ENCODE measurements at places on chromosomes 13 and 19.

- no peak for DNase-seq
Observed at GRCh38 chr13:49932868-49933267, 3.3 kb downstream of the SPRYD7 start.

DNA sequence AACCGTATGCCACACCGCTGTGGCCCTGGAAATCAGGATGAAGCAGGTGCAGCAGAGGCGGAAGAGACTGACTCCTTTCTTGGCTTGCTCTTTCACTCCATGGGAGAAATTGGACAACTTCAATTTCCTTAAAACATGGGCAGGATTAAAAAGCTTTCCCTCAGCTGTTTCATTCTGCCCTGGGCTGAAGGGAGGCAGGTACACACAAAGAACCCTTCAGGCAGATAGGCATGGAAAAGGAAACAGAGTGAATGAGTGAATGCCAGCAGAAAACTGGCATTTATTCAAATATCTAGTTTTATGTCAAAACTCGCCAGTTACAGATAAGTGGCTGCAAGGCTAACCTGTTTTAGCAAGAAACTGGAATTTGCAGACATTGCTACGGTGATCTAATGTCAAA lies 71.0 kb upstream of the SLC15A1 start:
- DNase-seq, result peak; percentile 18

- no peak for DNase-seq
Observed at GRCh38 chr13:58235454-58235853, 603.9 kb downstream of the PCDH17 start.

DNA sequence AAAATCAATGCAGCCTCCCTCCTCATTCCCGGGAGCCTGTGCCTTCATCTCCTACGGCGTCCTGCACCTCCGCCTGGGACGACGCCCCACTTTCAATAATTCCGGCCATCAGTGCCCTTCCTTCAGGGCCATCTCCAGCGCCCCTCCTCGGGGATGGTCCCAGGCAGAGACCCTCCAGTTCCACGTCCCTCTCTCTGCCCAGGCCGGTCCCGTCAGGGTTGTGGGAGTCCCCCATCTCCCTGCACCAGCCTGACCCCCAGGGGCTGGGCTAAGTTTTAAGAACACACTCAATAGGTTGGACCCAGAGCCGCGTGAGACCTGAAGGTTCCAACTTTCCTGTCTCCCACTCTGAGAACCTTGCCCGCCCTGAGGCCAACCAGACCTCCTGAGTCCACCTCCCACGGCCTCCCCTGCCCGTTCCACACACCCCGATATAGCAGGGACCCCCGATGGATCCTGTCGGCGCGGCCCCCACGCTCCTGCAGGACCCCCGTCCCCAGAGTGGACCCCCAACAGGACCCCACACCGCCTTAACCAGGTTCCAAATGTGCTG lies 646 bp downstream of the TMEM161A start:
- DNase-seq, result no peak

- DNase-seq, result no peak
Observed at GRCh38 chr19:38812841-38813320, at the start of gene LGALS4. Gene LGALS4 (minus strand): TSS chr19:38812945. CDS start chr19:38812886, 59 bp downstream.

GRCh38 chr13:99996381-99996973 lies 14.9 kb downstream of the ZIC2 start:
- DNase-seq, result no peak

DNA sequence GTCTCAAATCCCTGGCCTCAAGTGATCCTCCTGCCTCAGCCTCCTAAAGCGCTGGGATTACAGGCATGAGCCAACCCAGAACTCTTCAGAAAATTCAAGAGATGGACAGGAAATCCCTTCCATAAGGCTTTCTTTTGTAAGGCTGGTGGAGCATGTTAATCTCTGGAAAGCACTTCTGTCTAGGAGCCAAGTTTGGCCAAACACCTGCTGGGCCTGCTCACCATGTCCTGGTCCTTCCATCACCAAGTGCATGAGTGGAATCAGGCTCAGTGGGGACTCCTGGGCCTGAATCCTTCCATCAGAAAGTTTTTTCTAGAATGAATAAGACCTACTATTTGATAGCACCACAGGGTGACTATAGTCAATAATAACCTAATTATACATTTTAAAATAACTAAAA lies 148.0 kb downstream of the DCLK1 start:
- no peak for DNase-seq

GRCh38 chr13:31765138-31765785 lies 25.9 kb downstream of the RXFP2 start:
- no peak for DNase-seq

DNA sequence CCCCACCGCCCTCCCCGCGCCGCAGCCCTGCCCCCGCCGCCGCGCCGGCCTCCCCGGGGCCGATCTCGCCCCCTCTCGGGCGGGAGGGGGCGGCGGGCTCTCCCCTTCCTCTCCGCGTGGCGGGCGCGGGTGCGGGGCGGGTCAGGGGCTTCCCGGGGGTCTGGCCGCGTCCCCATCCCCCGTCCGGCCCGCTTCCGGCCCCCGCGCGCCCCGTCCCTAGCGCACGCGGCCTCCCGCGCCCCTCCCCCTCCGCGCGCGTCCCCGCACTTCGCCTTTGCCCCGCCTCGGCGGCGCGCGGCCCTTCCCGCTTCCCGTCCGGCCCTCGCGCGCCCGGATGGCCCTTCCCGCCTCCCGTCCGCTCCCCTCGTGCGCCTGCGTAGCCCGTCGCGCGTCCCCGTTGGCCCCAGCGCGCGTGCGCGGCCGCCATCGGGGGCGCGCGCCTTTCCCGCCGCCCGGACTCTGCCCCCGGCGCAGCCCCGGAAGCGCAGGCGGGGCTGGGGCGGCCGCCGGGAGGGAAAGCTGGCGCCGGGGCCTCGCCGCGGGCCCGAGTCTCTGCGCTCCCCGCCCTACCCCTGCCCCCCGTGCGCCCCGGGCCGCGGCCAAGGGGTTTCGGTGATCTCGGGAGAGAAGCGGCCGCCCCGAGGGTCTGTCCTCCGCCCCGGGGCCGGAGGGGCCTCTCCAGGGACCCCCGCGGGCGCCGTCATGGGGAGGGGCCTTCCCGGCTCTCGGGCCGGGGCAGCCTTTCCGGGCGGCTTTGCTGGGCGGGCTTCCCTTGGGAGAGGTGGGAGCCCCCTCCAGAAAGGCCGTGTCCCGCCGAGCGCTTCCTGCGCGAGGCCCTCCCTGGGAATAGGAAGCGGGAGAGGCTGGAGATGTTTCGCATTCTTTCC lies 519 bp downstream of the PTBP1 start:
- peak; percentile 63 for DNase-seq

- peak; percentile 97 for DNase-seq
Observed at GRCh38 chr13:108957369-108958012, 328.1 kb downstream of the MYO16 start.

GRCh38 chr13:114166381-114167131 lies 12.5 kb upstream of the CFAP97D2 start:
- DNase-seq, result no peak

DNA sequence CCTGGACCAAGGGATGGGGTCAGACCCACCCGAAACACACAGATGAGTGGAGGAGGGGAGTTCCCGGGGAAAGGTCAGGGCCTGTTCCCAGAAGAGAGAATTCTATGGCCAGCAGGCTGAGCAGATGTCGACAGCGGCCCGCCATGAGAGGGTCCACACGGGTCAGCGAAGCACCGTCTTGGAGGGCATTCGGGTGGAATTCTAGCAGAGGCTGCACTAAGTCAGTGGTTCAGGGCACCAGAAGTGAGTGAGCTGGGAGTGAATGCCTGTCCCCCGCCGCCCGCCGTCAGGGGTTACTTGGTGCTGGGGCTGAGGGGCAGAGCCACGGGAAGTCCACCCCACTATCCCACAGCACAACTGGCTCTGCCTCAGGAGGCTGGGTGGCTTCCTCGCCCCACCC lies 96.2 kb upstream of the VSTM2B start:
- no peak for DNase-seq

GRCh38 chr19:9018163-9018875 lies 8.1 kb upstream of the MUC16 start:
- DNase-seq, result no peak

- no peak for DNase-seq
Observed at GRCh38 chr19:47267350-47267759, 7.3 kb upstream of the INAFM1 start.

GRCh38 chr19:30082611-30083010 lies 140.6 kb downstream of the URI1 start:
- no peak for DNase-seq

DNA sequence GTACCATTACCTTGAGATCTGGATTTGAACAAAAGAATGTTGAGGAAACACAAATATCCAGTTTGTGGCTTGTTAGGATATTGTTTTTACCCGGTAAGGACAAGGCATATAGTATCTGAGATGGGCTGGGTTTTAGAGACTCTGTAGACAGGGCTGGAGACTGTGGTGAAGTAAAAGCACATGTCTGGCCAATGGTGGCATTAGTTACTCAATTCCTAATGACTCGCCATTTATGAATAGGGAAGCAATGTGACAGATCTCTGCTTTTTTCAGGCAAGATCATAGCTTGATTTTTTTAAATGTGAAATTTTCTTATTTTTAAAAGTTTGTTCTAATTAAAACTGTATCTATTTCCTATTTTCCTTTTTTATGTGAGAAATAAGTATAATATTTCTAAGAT lies 371.1 kb upstream of the SPRY2 start:
- DNase-seq, result no peak

GRCh38 chr13:27403203-27403678 lies 21.2 kb upstream of the GTF3A start:
- DNase-seq, result peak; percentile 34

GRCh38 chr19:17159466-17160393 lies 55.4 kb upstream of the USE1 start:
- peak; percentile 18 for DNase-seq

- DNase-seq, result no peak
Observed at GRCh38 chr13:76607866-76608265, 278.3 kb downstream of the KCTD12 start.

- no peak for DNase-seq
Observed at GRCh38 chr13:34640179-34640992, 301.7 kb upstream of the NBEA start.

- peak; percentile 34 for DNase-seq
Observed at GRCh38 chr13:68176475-68176874, 946.3 kb upstream of the PCDH9 start.

GRCh38 chr13:94666065-94666464 lies 46.3 kb downstream of the SOX21 start:
- peak; percentile 77 for DNase-seq

DNA sequence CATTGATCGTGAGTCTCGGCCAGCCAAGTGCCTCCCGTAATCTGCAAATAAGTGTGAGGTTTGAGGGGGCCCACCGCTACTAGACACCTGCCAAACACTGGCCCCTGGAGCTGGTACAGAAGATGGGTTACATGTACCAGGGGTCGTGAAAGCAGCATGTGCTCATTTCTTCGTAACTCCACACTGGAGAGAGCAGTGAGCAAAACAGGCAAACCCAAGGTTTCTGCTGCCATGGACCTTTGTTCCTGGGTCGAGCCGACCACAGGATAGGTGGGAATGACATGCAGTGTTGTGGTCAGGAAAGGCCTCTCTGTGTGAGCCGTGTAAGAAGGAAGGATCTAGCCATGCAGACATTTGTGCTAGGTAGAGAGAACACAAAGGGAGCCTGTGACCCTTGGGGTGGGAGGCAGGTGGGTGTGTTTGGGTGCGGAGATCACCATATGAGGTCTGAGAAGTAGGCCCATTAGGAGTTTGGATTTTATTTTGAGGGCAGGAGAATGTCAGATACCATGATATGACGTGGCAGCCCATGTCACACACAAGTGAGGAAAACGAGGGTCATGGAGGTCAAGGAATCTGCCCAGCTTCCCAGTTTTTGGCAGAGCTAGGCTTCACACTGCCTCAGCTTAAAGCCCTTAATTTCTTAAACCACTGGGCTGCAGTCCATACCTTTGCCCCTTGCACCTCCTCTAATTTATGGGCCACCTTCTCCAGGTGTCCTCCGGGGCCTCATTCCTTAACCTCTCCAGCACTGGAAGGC lies 919 bp downstream of the GTF3A start:
- no peak for DNase-seq

DNA sequence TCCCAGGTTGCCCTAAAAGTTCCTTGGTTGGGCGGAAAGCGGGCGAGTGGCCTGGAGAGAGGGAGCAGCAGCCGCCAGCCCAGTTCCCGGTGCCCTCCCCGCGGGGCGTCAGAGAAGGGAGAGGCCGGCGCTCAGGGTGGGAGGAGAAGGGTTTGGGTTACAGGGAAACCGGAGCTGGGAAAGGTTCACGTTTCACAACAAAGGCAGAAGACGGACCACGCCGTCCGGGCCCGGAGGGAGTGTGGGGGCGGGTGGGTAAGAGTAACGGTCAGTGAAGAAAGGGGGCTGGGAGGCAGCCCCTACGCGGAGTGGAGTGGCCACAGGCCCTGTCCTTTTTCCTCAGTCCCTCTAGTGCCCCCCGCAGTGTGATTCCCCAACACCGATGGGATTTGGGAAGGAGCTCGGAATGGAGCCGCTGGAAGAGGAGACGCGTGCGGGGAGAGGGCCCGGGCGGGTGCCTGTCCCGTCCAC lies 1.6 kb downstream of the SIX5 start:
- no peak for DNase-seq

- DNase-seq, result peak; percentile 41
Observed at GRCh38 chr13:69857183-69857821, 250.3 kb upstream of the ATXN8OS start.

GRCh38 chr13:84684048-84684662 lies 801.9 kb upstream of the SLITRK1 start:
- DNase-seq, result peak; percentile 9

GRCh38 chr13:50200569-50200968 lies 185.3 kb downstream of the KCNRG start:
- no peak for DNase-seq

DNA sequence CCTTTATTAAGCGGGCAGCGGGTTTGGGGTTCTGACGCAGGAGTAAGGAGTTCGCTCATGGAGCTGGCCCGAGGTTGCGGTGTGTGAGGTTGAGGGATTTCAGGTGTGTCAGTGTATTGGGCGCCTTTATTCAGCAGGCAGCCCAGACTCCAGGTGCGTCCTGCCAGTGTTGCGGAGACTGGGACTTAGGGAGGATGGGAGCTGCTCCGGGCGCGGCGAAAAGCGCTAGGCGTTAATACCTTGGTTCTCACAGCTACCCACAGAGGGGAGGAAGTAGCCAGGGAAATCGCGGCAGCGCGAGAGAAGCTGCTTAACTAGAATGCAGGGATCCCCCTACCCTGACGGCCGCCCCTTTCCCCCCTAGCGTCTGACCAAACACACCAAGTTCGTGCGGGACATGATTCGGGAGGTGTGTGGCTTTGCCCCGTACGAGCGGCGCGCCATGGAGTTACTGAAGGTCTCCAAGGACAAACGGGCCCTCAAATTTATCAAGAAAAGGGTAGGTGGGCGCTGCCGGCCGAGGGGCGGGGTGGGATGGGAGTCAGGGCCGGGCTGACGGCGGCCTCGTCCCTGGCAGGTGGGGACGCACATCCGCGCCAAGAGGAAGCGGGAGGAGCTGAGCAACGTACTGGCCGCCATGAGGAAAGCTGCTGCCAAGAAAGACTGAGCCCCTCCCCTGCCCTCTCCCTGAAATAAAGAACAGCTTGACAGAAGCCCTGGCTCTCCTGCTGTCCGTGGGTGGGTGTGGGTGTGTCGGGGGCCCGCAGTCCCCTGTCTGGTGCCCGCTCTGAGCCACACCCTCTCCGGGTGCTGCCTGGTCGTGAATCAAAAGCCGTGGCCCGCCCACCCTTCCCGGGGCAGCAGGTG lies 1.1 kb downstream of the RPL36 start:
- DNase-seq, result no peak

Measured in foreskin keratinocyte (primary cell).